Natural killer cell (primary cell): ENCODE measurements at places on chromosomes 1 and 21.

DNA sequence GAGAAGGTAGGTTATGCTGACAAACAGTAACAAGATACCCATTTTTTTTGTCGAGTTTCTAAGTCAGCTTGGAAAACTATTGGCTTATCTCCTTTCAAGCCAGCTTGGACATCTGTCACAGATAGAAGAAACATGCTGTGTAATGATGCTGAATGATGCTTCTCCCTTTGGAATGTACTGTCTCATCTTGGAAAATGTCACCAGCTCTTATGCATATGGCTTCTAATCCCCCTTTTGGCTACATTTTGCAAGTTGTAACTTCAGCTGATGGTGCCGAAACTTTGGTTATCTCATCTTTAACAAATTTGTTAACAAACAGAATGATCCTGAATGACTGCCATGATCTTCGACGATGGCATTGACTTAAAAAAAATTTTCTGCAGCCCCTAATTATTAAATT, 68.8 kb upstream of the ST6GALNAC3 start:
- no peaks in the 10 kb centered on the region for H3K36me3 ChIP-seq
- no peak overlapping the region for H3K4me3 ChIP-seq
- no peaks in the 10 kb centered on the region for H3K4me1 ChIP-seq
- H3K27me3 ChIP-seq: no peaks in the 10 kb centered on the region
- no peak overlapping the region for H3K27ac ChIP-seq

GRCh38 chr21:31658053-31658452, 1.4 kb upstream of the SOD1 start:
- DNase-seq: no peak
- H3K4me3 ChIP-seq: no peak overlapping the region
- H3K4me1 ChIP-seq: peaks cover 21% of the 10 kb centered on the region
- no peak overlapping the region for H3K27ac ChIP-seq

DNA sequence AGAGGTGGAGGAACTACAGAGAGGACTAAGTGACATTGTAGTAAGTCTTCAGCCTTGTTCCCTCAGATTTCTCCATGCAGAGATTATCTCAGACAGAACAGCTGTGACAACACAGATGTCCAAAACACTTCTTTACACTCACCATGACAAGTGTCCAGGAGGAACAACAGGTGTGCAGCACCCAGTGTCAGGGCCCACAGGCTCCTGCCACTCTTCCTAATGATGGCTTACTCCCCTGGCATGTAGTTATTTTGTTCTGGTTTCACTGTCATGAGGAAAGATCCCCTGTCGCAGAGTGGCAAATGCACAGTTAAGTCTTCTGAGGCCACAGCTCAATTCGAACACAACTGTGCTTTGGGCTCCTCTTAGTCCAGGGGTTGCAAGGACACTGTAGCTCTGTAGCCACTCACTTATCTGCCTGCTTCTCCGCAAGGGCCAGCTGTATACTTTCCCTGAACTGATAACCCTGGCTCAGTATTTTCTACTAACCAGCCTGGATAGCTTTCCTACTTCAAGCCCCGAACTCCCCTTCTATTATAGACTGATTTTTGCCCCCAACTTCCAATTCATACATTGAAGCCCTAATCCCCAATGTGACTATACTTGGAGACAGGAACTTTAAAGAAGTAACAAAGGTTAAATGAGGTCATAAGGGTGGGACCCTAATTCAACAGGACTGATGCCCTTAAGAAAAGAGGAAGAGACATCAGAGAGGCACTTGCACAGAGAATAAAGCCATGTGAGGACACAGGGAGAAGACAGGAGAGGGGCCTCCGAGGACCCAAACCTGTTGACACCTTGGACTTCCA, 11.1 kb downstream of the PDZK1 start:
- no peak for DNase-seq
- peaks cover 14% of the 10 kb centered on the region for H3K4me1 ChIP-seq
- H3K27me3 ChIP-seq: no peaks in the 10 kb centered on the region
- no peak overlapping the region for H3K4me3 ChIP-seq

DNA sequence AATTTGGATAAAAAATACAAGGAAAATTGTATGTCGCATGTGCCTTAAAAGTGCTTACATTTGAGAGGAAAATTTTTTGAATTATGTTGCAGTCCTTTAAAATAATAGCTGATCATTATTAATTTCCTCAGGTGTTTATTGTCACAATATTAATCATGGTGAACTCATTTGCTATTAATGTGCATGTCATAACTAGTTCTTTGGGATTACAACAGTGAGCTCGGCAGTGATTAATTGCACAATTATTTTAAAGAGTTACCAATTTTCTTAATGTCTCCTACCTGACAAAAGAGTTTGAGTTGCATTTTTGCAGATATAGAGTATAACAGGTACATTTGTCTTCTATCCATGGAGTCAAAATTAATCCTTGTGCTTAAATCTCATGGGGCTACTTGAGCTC, 854.3 kb downstream of the BRINP3 start:
- no peak for DNase-seq
- H3K4me3 ChIP-seq: no peak overlapping the region
- no peaks in the 10 kb centered on the region for H3K36me3 ChIP-seq
- H3K27ac ChIP-seq: no peak overlapping the region
- no peaks in the 10 kb centered on the region for H3K27me3 ChIP-seq
- H3K4me1 ChIP-seq: no peaks in the 10 kb centered on the region

- peaks cover 32% of the 10 kb centered on the region for H3K27me3 ChIP-seq
- no peak overlapping the region for H3K27ac ChIP-seq
- no peaks in the 10 kb centered on the region for H3K36me3 ChIP-seq
Observed at GRCh38 chr1:212609701-212610574, 1.4 kb downstream of the ATF3 start.

- no peak overlapping the region for H3K4me3 ChIP-seq
- no peak for DNase-seq
- peaks cover 7% of the 10 kb centered on the region for H3K4me1 ChIP-seq
- no peaks in the 10 kb centered on the region for H3K36me3 ChIP-seq
Observed at GRCh38 chr1:84083307-84083706, 60.8 kb upstream of the PRKACB start.

DNA sequence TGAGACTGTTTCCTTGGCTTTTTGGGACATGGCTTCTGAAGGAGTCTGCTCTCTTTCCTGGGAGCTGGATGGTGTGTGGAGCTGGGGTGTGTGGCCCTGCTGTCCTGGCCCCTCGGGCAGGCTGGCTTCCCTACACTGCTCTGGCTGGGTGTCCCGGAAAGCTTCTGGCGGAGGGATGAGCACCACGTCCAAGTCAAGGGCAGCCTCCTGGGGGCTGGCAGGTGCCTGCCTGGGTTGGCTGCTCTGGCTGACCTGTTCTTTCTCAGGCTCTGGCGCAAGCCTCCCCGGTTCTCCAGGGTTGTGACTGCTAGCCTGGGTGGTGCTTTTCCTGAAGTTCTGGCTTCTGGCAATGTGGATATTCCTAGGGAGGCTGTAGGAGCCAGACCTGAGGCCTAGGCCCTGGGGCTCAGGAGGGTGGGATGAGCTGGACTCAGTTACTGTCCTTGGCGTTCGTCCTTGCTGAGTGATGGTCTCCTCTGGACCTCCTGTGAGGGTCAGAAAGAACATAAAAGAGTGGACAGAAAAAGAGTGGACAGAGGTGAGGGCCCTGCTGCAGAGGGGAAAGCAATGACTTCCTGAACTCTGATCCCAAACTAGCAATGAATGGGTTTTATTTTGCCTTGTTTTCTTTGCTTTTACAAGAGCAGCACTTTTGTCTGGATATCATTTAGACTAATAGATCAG, 9.4 kb downstream of the C1orf116 start:
- no peak overlapping the region for H3K27ac ChIP-seq
- H3K27me3 ChIP-seq: no peaks in the 10 kb centered on the region
- H3K4me1 ChIP-seq: no peaks in the 10 kb centered on the region
- no peak for DNase-seq

GRCh38 chr1:14128096-14128495, 428.1 kb downstream of the PRDM2 start:
- H3K36me3 ChIP-seq: no peaks in the 10 kb centered on the region
- H3K27ac ChIP-seq: no peak overlapping the region
- H3K4me3 ChIP-seq: no peak overlapping the region
- H3K4me1 ChIP-seq: no peaks in the 10 kb centered on the region

GRCh38 chr1:202237052-202237451, 43.5 kb downstream of the LGR6 start:
- H3K27me3 ChIP-seq: no peaks in the 10 kb centered on the region
- H3K27ac ChIP-seq: no peak overlapping the region
- H3K4me1 ChIP-seq: no peaks in the 10 kb centered on the region
- peak; percentile 36 for DNase-seq
- no peak overlapping the region for H3K4me3 ChIP-seq

DNA sequence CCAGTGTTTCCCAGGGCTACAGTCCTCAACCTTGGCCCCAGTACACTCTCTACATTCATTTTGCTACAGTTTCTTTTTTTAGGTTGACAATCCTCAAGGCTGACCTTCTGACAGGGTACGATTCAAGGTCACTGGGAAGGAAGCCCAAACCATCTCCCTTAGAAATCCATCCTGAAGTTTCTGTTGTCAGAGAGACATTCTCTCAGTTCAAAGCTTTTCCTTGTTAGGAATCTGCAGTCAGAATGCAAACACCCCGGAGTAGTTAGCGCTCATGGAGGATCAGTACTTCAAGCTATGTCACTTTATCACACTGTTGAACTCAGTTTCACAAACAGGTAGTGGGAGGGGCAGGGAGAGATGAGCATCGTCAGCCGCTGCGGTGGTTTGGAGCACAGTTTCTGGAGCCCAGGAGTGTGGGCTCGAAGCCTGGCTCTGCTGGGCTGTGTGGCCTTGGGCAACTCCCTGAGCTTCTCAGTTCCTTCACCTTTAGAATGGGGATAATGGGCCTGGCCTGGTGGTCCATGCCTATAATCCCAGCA, 4.2 kb downstream of the SLC2A5 start:
- no peak overlapping the region for H3K27ac ChIP-seq
- H3K27me3 ChIP-seq: no peaks in the 10 kb centered on the region
- no peak overlapping the region for H3K4me3 ChIP-seq
- H3K36me3 ChIP-seq: no peaks in the 10 kb centered on the region
- DNase-seq: no peak
- H3K4me1 ChIP-seq: peaks cover 5% of the 10 kb centered on the region

GRCh38 chr1:116150368-116150767, 39.2 kb downstream of the MAB21L3 start:
- no peak overlapping the region for H3K27ac ChIP-seq
- DNase-seq: no peak
- no peaks in the 10 kb centered on the region for H3K36me3 ChIP-seq
- H3K4me3 ChIP-seq: no peak overlapping the region

DNA sequence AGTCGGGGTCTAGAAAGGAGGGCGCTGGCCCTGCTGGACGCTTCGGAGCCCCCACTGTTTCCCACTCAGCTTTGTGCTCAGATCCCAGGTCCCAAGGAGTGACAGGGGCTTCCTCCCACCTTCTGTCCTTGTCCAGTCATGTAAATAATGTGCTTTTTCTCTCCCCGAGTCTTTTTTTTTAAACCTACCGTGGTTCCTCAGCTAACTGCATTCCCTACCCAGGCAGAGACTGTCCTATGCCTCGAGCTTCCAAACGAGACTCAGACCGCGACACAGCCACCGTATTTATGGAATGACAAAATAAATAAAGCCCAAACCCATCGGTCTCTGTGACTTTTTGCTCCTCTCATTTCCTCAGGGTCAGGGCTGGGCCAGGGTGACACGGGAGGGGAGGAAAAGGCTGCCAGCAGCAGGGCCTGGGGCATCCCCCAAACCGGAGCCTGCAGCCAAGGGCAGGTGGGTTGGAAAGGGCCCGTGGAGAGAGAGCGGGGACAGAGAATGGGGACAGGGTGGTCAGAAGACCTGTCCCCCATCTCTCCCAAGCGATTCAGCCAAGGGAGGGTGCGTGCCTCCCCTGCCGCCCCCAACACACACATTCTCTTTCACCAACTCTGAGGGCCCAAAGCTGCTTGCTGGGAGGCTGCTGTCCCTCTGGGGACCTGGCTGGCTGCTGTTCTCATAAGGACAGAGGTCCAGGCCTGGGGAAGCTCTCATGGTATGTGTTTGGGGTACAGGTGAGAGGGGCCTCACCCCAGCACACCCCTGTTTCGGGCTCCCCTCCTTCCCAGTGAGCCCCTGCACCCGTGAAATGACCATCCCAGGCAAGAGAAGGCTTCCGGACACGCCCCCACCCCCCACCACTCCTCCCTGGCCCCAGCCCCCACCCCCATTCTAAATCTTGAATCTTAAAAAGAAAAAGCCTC, 55.4 kb downstream of the KCNAB2 start:
- no peak overlapping the region for H3K4me3 ChIP-seq
- no peak overlapping the region for H3K27ac ChIP-seq
- H3K27me3 ChIP-seq: no peaks in the 10 kb centered on the region
- H3K4me1 ChIP-seq: no peaks in the 10 kb centered on the region
- peaks cover 28% of the 10 kb centered on the region for H3K36me3 ChIP-seq

DNA sequence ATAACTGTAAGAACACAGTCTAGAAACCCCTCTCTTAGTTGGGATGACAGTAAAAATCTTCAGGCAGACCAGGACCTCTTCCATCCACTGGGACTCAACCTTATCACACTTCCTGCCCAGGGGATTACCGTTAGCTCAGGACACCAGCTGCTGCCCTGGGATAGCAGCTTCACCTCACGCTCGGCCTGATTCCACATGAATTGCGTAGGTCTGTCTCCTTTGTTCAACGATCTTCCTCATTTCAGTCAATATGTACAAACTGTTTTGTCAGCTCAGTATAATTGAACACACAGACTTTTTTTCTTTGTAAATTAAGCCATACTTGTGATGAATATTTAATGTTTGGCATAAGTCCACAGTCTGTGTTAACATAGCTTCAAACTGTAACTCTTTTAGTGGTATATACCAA, 290.4 kb downstream of the GRIK1 start:
- H3K27ac ChIP-seq: no peak overlapping the region
- H3K4me3 ChIP-seq: no peak overlapping the region
- DNase-seq: no peak
- H3K27me3 ChIP-seq: no peaks in the 10 kb centered on the region
- H3K4me1 ChIP-seq: no peaks in the 10 kb centered on the region

DNA sequence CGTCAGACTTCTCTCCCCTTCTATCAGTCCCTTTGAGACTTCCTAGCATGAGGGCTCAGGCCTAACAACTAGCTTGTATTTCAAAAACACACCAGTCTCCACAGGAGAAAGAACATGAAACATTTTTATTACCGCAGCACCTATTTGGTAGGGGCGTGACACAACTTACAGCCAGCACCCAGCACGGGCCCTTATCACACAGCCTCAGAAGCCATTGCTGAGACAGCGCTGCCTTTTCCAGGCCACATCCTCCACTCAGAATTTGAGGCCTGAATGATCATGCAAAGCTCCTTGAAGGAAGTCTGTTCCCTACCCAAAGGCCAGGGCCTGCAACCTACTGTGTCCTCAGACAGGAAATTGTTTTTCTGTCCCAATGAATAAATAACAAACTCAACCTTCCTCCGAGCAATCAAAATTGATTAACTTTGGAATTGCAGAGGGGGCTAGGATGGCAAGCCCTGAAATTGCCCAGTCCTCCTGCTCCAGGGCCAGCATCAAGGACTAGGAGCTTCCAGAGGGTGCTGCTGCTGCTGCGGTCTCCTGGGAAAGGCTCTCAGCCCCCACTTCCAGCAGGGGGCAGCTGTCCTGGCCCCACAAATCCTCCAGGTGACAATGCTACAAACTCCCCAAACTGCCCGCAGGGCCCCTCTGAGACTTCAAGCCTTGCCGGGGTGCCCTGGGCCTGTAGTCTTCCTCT, 94.3 kb upstream of the GALNT2 start:
- no peak for DNase-seq
- H3K27ac ChIP-seq: no peak overlapping the region
- no peak overlapping the region for H3K4me3 ChIP-seq
- no peaks in the 10 kb centered on the region for H3K4me1 ChIP-seq

GRCh38 chr1:35188578-35189392, 4.2 kb downstream of the SFPQ start:
- no peak overlapping the region for H3K27ac ChIP-seq
- no peak overlapping the region for H3K4me3 ChIP-seq
- no peaks in the 10 kb centered on the region for H3K27me3 ChIP-seq
